ENCODE measurements at places on chromosomes 7 and 10.
A peak's percentile ranks its signal among the peaks of the same experiment; 100 is the strongest.

GRCh38 chr10:72648301-72648700, 22.4 kb upstream of the MICU1 start:
- DNase-seq, result no peak

DNA sequence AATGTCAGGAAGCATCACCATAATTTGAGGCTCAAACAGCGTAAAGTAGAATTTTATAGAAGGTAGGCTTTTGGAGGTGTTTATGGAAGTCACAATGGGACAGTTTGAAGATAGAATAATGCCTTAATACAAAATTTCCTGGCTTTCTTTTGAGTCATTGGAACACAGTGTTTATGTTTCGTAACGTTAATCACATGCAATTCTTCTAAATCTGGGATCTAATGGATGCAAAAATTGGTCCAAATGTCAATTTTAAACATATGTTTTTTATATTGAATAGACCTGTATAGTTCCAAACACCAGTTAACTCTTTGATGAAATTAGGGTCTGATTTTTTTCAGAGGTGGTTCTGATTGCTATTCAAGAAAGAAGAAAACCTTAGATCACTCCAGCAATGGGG, 86.5 kb upstream of the HPS1 start:
- DNase-seq, result no peak

DNA sequence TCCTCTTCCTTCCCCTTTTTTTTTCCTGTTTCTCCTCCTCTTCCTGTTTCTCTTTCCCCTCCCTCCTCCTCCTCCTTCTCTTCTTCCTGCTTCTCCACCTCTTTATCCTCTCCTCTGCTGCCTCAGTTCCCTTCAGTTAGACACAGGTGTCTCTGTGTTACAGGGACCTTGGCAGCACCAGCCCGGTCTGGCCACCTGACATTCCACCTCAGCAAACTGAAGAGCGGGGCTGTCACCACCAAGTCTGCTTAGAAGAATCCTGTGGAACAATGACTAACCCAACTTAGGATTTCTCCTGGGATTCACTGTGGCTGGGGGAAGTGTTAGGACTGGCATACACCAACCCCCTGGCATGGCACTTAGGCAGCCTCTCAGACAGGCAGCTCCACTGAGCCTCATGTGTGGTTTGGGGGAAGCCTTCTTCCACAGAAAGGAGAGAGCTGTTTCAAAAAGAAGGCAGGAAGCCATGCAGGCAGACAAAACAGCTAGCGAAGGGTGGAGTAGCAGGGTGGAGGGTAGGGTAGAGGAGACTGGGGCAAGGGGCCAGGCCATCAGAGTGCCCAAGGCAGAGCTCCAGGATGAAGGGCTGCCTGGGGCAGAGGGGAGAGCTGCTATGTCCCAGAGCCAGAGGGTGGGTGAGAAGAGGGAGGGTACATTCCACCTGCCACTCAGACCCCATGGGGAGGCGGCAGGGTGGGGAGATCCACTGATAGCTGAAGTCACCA, 13.2 kb upstream of the GDF10 start:
- DNase-seq, result no peak

DNA sequence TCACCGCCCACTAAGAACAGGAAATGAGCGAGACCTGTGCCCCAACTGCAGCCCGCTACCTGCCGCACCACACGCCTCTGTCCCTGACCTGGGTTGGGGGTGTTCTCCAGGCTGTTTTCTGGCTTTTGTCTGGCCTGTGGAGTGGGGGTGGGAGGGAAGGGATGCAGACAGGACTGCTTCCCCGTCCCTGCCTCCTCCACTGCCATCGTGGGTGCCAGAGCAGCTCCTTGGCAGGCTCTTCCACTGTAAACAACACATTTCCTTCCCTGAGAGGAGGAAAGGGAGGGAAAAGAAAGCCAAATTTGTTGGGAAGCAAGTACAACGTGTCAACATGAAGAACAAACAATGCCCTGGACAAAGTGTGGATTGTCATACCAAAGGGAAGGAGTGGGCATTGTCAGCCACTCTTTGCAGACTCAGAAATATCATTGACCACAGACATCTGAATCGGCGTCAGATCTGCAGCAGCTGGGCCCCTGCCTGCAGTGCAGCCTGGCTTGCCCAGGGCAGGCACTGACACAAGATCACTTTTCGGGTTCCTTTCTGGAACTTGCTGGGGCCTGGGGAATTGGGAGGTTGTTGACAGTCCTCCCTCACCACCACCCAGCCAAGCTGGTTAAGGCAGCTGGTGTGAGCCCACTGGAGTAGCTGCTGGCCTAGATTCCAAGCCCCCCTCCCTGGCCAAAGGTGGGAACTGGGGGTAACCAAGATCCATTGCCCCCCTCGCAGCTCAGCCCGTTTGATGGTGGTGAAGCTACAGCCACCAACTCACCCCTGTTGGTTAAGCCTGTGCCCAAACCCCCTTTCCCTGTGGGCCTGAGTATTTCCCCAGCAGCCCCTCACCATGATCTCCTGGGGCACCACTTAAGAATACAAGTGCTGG, 22.6 kb upstream of the TRIM8 start:
- no peak for DNase-seq

GRCh38 chr10:59575269-59575668, 134.4 kb downstream of the SLC16A9 start:
- no peak for DNase-seq

DNA sequence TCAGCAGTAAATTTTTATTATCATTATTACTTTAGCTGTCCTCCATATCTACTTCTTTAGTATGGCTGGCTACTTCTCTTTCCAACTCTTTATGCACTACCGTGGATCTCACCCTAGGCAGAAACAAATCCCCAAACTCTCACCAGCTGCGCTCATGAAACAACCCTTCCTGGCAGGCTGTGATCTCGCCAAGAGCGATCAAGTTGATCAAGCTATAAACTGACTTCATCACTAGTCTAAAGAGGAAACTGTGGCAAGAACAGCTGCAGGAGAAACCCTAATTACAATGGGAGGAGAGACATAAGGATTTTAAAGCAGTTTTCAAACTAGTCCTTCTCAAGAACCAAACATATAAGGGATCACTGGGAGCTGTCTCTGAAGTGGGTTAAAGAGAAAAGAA, 160.5 kb upstream of the PRSS58 start:
- no peak for DNase-seq

- no peak for DNase-seq
Measured at GRCh38 chr10:33353853-33354252, 19.4 kb upstream of the NRP1 start.

GRCh38 chr7:157019718-157020451, 9.4 kb upstream of the MNX1 start:
- no peak for DNase-seq

- no peak for DNase-seq
Measured at GRCh38 chr10:80515511-80515910, 22.2 kb upstream of the SH2D4B start.

DNA sequence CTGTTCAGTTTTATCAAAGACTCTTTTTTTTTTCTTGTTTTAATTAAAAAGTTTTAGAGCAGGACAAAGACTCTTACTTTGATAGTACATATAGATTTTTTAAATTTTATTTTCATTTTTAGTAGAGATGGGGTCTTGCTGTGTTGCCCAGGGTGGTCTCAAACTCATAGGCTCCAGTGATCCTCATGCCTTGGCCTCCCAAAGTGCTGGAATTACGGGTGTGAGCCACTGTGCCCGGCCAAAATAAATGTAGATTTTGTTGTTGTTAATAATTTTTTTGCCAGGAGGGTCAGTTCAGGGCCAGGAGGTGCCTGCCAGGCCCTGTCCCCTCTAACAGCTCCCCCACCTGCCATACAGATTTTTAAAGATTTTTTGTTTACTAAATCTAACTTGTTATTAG, 17.0 kb downstream of the DENND10 start:
- no peak for DNase-seq

- no peak for DNase-seq
Measured at GRCh38 chr10:28737096-28737495, 59.8 kb downstream of the BAMBI start.

- no peak for DNase-seq
Measured at GRCh38 chr10:93071177-93071472, 2.6 kb upstream of the CYP26A1 start.

GRCh38 chr7:94146408-94146807, 142.3 kb upstream of the BET1 start:
- DNase-seq, result no peak

DNA sequence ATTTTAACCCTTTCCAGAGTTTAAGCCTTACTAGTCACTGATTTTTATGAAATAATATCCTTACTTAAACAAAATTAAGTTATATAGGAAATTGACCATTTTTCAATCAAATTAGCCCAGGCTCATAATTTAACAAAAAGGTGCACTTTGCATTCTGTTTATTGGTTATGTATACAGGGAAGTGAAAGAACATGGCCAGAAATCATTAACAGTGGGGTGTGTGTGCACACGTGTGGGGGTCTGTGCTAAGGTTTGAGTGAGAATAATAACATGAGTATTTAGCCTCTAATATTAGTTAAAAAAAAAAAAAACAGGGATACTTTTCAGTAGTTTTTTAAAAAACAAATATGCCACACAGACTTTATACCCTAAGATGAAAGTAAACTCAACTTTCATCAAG, 510.5 kb upstream of the PFKP start:
- DNase-seq, result no peak

DNA sequence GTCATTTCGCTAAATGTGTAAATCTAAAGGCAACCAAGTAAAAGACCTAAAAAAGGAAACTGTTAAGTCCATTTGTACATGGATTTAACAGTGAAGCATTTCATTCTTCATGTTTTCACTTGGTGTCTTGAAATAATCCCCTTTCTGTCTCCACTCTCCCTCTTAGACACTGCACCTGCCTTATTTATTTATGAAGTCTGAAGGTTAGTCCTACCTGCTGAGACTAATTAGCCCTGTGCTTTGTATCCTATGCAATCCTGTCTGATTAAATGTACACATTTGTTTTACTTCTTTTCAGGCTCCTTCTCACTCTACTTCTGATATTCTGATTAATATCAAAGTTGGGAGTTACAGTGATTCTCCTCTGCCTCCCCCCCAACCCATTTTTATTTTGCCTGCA, 1.9 kb upstream of the TCF7L2 start:
- no peak for DNase-seq

DNA sequence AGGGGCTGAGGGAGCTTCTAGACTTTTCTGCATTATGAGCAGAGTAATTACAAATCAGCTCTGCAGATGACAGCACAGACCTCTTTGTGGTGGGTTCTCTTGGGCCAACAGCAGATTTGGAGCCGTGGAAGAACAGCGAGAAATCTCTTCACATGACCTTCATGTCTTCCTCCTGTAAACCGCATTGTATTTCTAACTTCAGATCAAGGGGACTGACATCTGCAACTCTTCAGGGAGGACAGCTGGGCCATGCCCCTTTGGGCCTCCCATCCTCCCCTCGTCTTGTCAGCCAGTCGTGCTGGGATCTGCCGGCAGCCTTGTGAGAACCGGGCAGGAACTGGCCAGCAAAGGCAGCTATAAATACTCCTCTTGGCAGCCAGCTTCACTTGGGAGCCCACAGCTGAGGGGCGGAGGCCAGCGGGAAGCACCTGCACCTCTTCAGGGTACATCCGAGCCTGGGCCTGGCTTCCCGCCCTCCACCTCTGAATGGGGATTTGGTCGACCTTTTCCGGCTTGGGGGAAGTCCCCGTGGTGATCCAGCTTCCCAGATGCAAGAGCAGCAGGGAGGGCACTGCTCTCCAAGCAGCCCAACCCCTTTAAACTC, 54.7 kb downstream of the STEAP1B start:
- DNase-seq, result peak; percentile 78

GRCh38 chr10:101969412-101969922, 86.5 kb downstream of the ARMH3 start:
- no peak for DNase-seq

GRCh38 chr7:7639421-7639820, 1.1 kb upstream of the UMAD1 start:
- no peak for DNase-seq

- no peak for DNase-seq
Measured at GRCh38 chr7:44180631-44181030, 8.6 kb downstream of the GCK start.

DNA sequence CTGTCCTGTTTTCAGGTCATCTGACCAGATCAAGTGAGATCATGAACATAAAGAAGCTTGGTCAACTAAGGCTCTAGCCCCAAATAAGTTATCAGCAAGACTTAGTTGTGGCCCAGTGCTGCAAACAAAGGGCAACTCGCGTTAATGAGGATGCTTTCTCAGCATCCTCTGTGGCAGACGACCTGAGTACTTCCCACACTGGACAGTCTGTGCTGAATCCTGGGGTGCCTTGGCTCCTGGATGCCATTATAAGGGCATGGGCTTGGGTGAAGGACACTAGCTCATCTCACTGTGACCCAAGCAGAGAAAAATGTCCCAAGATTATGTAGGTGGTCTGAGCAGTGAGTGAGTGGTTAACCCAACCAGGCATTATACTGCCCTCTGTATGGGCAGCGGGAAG, 13.9 kb downstream of the CPA5 start:
- no peak for DNase-seq

DNA sequence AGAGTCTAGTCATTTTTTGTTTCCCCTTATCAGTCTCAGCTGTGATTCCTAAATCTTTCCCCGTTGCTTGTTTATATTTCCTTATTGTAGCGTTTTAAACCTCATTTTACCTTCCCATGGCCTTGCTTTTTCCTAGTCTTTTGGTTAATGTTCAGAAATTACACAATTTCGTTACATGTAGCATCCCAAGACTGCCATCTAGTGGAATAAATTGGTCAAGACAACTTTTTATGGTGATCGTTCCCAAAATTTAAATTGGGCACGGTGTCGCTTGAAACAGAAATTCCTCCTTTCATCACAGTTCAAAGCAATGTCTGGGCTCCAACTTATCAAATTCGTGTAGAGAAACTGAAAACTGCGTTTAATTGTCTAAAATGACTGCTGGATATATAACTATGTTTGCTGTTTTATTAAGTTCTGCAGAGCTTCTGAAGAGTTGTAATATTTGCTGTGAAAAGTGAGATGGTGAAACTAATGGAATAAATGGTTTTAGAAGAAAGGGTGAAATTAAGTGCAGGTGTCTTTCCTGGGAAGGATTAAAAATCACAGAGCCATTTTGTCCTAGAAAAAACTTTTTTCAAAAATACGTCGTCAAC, 370.2 kb downstream of the PHF14 start:
- DNase-seq, result peak; percentile 34

DNA sequence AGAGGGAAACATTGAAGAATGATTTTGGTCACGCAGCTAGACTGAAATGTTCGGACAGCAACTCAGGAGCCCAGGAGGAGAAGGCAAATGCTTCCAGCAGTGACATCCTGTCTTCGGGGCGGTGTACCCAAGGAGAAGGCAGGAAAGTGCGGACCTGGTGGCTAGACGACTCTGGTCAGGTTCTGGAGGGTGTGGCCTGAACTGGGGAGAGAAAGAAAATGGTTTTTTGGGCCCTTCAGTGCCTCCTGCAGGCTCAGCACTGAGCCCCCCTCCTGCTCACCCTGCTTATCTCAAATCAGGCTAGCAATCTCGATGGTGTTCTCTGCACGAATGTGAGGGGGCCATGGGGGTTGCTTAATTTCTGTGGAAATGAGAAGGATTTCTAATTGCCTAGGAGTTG, 26.7 kb upstream of the TARP start:
- no peak for DNase-seq

- no peak for DNase-seq
Measured at GRCh38 chr7:94332571-94332970, 62.1 kb upstream of the COL1A2 start.

DNA sequence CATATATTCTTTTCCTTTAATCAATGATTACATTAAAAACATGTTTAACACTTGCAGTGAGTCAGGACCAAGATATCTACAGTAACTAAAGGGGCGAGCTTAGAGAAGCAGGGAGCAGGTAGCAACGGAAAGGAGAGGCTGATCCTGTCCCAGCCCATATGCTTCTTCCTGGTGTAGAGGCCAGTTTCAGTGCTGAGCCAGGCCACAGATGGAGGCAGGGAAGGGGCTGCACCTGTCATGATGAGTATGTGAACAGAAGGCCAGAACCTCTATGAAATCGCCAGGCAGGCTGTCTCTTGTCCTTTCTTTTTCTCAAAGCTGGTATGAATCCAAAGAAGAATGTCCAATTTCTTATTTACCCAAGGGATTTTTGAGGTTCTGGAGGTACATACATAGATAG, 16.3 kb downstream of the REEP3 start:
- no peak for DNase-seq
